ENCODE measurements at places on chromosomes 1 and 21.

DNA sequence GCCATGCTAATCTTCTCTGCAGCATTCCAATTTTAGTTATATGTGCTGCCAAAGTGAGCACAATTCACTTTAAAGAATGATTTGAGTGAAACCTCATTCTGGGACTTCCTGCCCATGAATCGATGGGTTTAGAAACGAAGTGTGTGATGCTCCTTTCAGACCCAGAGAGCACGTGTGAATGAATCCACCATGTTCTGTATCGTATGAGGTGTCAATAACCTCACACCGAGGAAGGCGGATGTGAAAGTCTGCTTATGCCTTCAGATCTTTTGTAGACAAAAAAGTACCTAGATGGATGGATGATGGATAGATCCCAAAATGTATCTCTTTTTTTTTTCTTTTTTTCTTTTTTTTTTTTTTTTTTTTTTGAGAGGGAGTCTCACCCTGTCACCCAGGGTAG, 13.8 kb downstream of the UBASH3A start:
- H3K4me3 ChIP-seq: no peak overlapping the region
- H3K27ac ChIP-seq: peak overlapping the region; percentile 17
- H3K36me3 ChIP-seq: peaks cover 91% of the 10 kb centered on the region
- H3K27me3 ChIP-seq: no peaks in the 10 kb centered on the region

DNA sequence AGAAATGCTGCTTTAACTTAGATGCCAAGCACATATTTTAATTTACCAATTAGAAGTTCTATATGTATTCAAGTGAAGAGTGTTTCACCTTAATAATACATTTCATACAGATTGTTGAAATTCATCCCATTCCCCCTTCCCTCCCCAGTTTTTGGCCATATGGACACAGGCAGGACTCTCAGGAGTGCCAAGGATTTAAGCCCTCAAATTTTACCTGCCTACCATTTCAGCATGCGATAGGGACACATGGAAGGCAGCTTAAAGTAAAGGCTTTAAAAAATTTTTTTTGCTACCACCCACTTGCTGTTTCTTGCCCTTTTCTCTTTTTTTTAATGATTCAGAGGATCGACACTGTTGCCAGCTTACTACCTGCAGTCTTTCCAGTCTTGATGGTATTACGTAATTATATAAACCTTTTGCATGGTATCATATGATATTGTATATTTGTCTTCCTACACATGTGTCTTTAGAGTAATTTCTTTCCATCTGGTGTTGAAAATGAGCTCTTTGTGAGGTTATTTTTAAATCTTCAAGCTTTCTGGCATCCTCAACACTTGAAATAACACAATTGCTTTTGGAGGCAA, 7.0 kb downstream of the EPB41 start:
- no peak overlapping the region for H3K4me3 ChIP-seq
- no peaks in the 10 kb centered on the region for H3K27me3 ChIP-seq
- no peak overlapping the region for H3K27ac ChIP-seq
- DNase-seq: no peak
- no peaks in the 10 kb centered on the region for H3K36me3 ChIP-seq
- H3K4me1 ChIP-seq: peaks cover 81% of the 10 kb centered on the region

GRCh38 chr1:175137369-175137768, 55.2 kb downstream of the KIAA0040 start:
- H3K36me3 ChIP-seq: no peaks in the 10 kb centered on the region
- no peaks in the 10 kb centered on the region for H3K4me1 ChIP-seq
- no peak for DNase-seq
- H3K27me3 ChIP-seq: peaks cover 2% of the 10 kb centered on the region
- no peak overlapping the region for H3K4me3 ChIP-seq
- H3K27ac ChIP-seq: no peak overlapping the region

DNA sequence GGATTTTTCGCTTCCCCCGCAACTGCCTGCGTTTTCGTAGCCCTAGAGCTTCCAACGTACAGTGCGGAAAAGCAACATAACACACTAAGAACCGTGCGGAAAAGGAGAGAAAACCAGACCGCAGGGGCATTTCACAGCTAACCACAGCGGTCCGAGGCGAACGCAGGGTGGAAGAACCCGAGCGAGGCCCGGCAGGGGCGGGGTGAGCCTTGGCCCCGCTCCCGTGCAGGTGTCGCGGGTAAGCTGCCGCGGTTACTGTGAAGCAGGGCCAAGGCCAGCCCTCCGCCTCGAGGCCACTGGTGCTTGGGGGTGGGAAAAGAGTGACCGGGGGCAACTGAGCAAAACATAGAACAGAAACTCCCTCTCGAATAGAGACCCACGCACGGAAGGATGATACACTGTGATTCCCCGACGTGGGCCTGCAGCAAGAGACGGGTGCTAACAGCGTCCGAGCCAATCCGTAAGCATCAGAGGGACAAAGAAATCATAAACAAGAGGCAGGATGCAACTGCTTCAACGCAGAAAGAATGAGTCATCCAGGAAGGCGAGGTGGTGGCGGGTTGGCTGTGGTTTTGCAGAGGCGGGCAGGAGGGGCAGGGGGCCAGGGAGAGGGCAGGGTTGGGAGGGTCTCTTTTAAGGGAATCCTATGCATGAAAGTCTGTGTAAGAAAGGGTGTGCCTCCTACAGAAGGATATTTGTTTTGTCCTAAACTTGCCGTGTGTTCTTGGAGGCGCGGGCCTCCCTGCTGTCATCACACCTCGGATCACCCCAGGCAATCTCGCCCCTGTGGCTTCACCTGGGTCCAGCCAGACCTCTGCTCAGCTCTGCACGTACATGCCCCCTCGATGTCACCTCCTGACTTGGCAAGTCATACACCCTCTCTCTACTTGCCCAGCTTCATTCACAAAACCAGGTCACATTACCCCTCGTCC, 7.3 kb downstream of the GNG4 start:
- peak; percentile 66 for DNase-seq
- H3K27me3 ChIP-seq: peaks cover 11% of the 10 kb centered on the region
- no peaks in the 10 kb centered on the region for H3K36me3 ChIP-seq
- peaks cover 2% of the 10 kb centered on the region for H3K4me1 ChIP-seq

DNA sequence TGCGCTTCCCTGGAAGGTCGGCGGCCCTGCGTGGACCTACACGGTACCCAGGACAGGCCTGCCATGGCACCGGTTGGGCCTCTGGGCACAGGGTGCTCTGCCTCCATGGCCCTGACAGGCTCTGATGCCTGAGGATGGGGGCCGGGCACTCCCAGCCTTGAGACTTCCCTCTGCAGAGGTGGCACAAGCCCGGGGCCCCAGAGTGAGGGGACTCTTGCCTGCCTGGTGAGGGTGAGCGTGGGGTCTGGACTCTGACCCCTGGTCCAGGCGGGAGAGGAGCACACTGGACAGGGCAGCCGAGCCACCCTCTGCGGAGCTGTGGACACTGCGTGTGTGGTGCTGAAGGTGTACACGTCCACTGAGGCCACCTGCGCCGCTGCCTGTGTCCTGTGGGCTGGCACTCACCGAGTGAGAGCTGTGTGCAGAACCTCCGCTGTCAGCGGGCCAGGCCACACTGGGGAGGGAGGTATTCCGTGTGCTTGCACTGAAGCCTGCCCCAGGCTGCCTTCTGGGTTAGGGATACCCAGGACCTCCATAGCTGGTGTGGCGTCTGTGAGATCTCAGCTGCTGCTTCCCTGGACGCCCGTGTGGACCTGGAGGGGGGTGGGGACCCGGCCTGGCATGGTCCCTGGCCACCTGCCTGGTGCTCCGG, 10.4 kb downstream of the SKI start:
- DNase-seq: no peak
- no peak overlapping the region for H3K27ac ChIP-seq
- H3K27me3 ChIP-seq: no peaks in the 10 kb centered on the region
- H3K4me1 ChIP-seq: peaks cover 100% of the 10 kb centered on the region

DNA sequence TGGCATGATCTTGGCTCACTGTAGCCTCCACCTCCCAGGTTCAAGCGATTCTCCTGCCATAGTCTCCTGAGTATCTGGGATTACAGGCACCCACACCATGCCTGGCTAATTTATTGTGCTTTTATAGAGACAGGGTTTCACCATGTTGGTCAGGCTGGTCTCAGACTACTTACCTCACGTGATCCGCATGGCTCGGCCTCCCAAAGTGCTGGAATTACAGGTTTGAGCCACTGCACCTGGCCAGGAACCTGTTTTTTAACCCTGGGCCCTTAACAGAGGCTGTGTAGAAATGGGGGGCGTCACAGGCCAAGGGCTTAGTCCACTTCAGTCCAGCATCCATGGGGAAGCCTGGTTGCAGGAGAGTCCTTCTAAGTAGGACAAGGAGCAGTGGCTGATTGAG, 9.3 kb downstream of the FBLIM1 start:
- no peaks in the 10 kb centered on the region for H3K36me3 ChIP-seq
- H3K27me3 ChIP-seq: peaks cover 51% of the 10 kb centered on the region
- H3K4me3 ChIP-seq: no peak overlapping the region
- no peaks in the 10 kb centered on the region for H3K4me1 ChIP-seq

GRCh38 chr1:1869469-1869868, 21.4 kb downstream of the GNB1 start:
- DNase-seq: no peak
- H3K27ac ChIP-seq: no peak overlapping the region
- no peaks in the 10 kb centered on the region for H3K4me1 ChIP-seq
- H3K36me3 ChIP-seq: no peaks in the 10 kb centered on the region
- no peak overlapping the region for H3K4me3 ChIP-seq

All from T-cell (primary cell).